ENCODE measurements at places on chromosomes 3 and 15. TPM values are rescaled to one million over a fixed set of nuclear protein-coding genes. Genes with fewer than 3 reads are reported as not detected.

Gene FBXW12
- not detected for total RNA-seq

Gene LYZL4
- not detected for total RNA-seq

Gene RETNLB
- total RNA-seq = not detected

Gene AMOTL2
- total RNA-seq = 74.6 TPM

Gene UROC1
- not detected for total RNA-seq

DNA sequence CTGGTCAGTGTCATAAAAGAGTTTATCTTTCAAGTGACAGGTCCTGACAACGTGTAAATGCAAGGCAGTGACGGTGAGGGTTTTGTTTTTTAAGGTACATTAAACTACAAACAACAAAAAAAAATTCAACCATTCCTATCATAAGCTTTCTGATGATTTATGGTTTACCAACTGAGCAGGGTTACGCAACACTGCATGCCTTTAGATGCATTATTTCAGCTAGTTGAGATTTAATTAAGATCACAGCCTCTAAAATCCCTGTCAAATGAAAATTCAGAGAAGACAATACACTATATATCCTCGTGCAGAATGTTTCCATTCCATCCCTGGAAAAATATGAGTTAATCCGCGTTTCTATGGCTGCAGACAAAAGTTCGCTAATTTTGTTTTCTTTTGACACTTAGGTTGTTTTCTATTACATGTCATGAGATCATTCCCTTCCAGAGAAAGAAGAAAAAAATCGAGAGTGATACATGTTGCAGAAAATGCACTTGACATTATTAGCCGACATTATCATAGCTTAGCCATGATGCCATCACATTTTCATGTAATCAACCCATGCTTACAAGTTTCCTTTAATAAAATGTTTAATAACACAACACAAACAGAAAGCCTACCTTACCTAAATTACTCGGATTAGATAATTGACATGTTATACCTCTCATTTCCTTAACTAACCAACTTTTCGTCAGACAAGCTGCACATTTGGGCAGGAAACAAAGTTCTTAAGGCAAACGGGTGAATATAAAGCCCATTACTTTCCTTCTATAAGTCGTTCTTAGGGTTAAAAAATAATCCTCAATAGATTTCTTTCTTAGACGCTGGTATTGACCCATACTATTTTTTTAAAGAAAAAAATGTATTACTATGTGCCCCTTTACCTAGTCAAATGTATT is 521.2 kb downstream of the FOXP1 start:
- DNase-seq = peak; percentile 55

- DNase-seq = peak; percentile 31
Measured at GRCh38 chr15:52011711-52012144, 7.3 kb upstream of the MAPK6 start.

GRCh38 chr15:61857169-61857829 is 202.9 kb downstream of the VPS13C start:
- DNase-seq = no peak

DNA sequence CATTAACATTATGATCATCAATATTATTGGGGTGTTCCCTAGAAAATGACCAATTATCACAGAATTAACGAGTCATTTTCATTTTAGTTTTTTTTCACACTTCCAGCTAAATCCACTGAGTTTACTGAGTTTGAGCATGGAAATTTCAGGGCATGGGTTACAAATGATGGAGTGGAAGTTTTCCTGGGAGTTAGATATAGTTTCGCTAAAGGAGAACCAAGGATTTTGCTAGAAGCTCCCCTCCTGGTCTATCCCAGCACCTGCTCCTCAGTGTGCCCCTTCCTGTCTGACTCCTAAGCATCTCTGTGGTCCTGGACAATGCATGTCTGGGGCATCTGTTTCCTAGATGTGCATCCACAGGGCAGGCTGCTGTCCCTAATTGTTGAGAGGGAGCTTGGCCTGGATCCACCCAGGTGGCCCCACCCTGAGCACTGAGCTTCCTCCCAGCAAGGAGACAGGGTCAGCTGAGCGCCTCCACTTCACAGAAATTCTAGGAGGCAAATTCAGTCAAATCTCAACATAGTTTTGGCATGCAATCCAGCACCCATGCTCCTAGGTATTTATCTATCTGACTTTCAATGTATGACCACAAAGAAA is 102.3 kb upstream of the GOLGA6L6 start:
- no peak for DNase-seq

- peak; percentile 90 for DNase-seq
Measured at GRCh38 chr3:160395297-160395696, 3.7 kb downstream of the IFT80 start.

DNA sequence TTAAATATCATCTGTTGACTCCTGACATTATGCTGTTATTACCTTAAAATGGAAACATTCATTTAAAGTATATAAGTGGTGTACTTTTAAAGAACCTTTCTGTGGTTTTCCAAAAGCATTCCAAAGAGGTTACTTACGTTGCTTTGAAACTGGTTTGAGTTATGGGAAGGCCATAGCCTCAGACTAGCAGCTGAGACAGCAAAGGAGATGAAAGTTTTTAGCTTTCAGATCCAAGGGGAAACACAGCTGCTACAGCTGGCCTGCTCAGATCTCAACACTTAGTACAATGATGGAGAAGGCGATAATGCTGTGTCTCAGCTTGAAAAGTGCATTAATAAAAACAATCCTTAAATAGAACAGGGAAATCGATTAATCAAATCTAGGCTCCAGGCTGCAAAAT is 921.1 kb downstream of the ROBO1 start:
- DNase-seq = peak; percentile 75

- no peak for DNase-seq
Measured at GRCh38 chr15:97783240-97783639, 177.3 kb upstream of the ARRDC4 start.

DNA sequence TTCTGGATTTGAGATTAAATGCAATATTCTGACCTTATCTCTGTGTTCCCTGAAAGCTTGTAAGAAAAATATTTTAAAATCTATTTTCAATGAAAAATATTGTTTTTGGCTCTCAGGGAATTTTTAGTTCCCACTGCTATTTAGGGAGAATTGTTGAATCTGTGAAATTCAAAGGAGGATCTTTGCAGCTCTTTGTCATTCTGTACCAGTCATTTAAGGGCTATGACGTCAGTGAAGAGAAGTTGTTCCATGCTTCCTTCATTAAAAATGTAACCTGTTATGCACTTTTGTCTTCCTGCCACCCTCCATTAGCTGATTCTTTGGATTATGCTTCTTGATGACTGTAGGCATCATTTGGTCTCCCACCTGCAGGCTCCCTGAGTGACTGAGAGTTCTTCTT is 427.8 kb upstream of the C2CD4B start:
- DNase-seq = no peak

DNA sequence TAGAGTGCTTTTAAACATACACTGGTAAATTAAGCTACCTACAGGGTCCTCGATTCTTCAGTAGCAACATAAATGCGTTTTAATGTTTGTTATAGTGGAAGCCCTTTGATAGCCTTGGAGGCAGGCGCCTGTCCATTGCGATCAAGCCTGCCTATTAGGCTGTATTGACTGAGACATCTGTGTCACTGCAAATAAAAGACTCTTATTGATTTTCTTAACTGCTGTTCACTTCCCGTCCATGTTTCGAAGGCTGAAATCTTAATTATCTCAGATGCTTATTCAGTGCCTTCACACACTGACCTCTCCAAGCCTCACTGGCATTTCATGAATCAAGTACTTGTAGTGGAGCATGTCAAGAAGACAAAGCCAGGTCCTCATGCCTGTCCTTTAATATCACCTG is 51.1 kb downstream of the MAP2K5 start:
- no peak for DNase-seq

- no peak for DNase-seq
Measured at GRCh38 chr3:41874022-41874421, 87.9 kb downstream of the ULK4 start.

- DNase-seq = no peak
Measured at GRCh38 chr15:45347033-45347432, 31.3 kb downstream of the GATM start.

- no peak for DNase-seq
Measured at GRCh38 chr3:42056840-42057239, 34.3 kb upstream of the TRAK1 start.

GRCh38 chr3:152183473-152183872 is 85.3 kb upstream of the MBNL1 start:
- no peak for DNase-seq

- DNase-seq = no peak
Measured at GRCh38 chr15:45471151-45471550, 51.4 kb downstream of the SLC30A4 start.

- no peak for DNase-seq
Measured at GRCh38 chr3:13657660-13658435, 108.9 kb downstream of the FBLN2 start.

DNA sequence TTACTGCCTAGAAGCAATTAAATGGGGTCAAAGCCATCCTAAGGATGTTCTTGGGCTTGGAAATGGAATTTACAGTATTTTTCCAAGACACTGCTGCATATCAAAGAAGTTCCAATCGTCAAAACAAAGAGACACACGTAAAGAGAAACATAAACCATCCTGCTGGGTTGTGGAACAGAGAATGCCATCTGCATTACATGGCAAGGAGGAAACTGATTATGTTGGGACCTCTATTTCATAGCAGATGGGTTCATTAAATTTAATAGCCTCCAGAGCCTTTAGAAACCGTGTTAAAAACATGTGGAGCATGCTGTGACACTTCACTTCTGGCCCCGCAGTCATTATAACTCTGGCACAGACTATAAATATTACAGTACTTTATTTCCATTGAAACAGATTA is 154.6 kb downstream of the LRTM1 start:
- no peak for DNase-seq

DNA sequence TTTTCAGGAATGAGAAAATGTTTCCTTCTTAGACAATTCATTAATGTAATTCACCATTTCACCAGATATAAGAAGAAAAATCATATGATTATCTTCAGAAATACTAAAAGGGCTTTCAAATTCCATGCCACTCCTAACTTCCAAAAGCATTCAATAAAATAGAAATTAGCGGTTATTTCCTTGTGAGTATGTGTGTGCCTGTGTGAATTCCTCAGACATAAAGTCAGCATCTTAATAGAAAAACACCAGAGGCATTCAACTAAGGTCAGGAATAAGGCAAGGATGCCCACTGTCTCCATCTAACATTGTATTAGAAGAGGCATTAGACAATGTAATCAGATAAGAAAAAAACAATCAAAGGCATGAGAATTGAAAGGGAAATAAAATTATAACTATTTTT is 88.4 kb downstream of the PLCH1 start:
- DNase-seq = no peak
